Epithelial cell of prostate (primary cell): ENCODE measurements at places on chromosomes 1 and 21.

DNA sequence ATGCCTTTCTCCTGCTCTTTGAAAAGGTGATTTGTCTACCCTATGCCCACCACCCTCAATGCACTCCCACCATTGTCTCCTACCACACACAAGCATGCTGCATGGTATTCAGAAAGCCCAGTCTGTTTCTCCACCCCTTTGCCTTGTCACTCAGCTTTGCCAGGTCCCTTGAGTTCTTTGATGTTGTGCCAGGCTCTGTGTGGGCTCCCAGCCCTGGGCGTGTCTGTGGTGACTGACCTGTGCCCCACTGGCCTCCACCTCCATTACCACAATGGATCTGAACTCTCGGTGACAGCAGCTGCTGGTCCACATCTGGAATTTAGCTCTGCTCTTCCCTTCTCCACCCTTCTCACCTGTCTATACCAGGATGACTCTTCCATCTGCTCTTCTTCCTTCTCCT is 34.9 kb downstream of the ATP2B4 start:
- no peak for DNase-seq

GRCh38 chr1:53553734-53554509 is 94.7 kb downstream of the DMRTB1 start:
- DNase-seq = no peak

DNA sequence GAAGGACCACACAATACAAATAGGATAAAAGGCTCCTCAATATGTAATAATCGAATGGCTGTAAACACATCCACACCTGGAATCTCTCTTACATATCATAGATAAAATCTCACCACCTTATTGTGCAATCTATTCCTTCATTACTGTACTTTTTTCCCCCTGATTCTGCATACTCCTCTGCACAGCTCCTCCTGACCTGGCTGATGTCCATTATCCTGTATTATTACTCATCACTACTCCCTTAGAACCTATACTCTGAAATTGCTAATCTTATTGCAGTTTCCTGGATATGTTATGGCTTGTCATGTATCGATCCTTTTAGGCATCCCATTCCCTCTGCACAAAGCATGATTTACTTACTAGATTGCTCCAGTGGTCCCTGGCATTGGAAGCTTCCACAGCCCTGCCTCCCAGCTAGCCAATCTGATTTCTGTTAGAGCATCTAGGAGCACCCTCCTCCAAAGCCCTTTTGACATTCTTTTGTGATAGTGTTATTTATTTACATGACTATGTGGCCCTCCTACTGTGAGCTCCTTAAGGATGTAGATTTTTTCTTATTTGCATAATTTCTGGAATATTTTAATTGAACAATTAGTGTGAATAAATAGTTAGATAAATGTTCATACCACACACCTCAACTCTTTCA is 24.2 kb upstream of the PHGDH start:
- no peak for DNase-seq

DNA sequence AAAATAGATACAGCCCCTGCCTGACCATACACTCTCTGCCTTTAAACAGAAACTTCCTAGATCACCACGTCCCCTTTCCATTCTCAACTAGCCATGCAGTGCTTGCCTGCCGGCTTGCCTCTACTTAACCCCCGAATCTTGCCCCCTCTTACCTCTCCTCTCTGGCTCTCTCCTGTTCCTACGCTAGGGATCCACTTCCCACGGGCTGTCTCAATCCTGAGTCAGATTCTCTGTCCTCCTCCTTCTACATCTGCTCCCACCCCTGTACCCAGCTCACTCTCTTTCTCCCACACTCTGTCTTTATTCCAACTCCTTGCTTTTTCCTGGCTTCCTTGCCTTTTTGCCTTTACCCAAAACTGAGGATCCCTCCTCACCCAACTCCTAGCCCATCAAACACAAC is 29.3 kb downstream of the ATF3 start:
- DNase-seq = no peak

DNA sequence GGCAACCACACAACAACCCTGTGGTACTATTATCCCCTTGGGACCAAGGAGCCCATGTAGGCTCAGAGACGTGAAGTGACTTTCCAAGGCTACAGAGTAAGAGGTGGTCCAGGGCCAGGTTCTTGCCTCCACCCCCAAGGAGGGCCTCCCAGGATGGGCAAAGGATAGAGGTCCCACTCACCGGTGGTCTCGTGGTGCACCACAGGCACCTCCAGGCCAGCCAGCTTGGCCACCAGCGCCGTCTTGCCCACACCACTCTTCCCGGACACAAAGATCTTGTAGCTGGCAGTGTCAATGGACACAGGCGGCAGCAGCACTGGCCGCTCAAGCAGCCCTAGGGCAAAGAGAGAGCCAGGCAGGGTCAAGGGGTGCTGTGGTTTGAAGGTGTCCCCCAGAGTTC is 3.6 kb downstream of the CPLANE2 start:
- DNase-seq = no peak

- no peak for DNase-seq
Observed at GRCh38 chr21:44415073-44416025, 40.0 kb upstream of the LRRC3 start.

DNA sequence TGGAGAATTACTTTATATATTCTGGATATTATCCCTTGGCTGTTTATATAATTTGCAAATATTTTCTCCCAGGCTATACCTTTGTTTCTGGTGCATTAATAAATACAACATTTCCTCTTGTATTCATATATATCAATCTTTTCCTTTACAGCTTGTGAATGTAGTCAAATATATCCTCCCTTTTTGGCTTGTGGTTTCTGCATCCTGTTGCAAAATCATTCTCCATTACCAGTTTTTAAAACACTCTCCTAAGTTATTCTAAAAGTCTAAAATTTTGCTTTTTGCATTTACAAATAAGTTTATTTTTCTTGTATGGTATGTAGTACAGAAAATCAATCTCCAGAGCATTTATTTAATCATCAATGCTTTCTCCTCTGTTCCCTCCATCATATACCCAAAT is 909.4 kb downstream of the ADGRL2 start:
- no peak for DNase-seq

GRCh38 chr1:159562680-159563079 is 24.9 kb upstream of the APCS start:
- DNase-seq = no peak

- no peak for DNase-seq
Observed at GRCh38 chr1:40183055-40183710, 22.0 kb downstream of the RLF start.
